Fibroblast of villous mesenchyme (primary cell): ENCODE measurements at places on chromosomes 1 and 21.

- DNase-seq: no peak
Measured at GRCh38 chr1:96722958-96723357, 1.4 kb downstream of the PTBP2 start.

GRCh38 chr21:46022551-46023525, 41.3 kb downstream of the COL6A1 start:
- DNase-seq: no peak

- peak; percentile 26 for DNase-seq
Measured at GRCh38 chr1:84174051-84174556, 30.0 kb downstream of the PRKACB start.

DNA sequence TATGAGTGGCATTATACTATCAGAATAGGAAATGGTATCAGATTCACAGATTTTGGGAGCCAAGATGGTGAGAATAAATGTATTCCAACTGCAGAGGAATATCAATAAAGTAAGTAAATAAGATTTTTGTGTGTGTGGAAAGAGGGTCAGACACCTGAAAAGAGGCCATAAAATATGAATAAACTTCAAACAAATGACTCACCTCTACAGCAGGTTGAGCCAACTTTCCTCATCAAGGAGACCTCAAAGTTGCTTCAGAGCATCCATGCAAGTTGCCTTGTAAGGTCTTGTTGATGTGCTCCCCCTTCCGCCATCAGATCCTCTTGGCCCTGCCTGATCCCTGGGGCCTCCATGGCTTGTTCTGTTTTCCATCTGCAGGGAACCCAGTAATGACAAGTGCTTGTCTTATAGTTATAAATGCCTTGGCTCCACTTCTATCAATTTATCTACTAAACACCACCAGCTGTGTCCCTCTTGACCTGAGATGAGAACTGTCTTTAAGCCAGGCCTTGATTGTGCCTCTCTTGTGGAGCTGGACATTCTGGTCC, 775.6 kb downstream of the LTN1 start:
- no peak for DNase-seq

- peak; percentile 11 for DNase-seq
Measured at GRCh38 chr1:71086331-71086730, 5.5 kb upstream of the ZRANB2 start.

GRCh38 chr1:2875707-2876561, 74.4 kb upstream of the TTC34 start:
- DNase-seq: no peak

DNA sequence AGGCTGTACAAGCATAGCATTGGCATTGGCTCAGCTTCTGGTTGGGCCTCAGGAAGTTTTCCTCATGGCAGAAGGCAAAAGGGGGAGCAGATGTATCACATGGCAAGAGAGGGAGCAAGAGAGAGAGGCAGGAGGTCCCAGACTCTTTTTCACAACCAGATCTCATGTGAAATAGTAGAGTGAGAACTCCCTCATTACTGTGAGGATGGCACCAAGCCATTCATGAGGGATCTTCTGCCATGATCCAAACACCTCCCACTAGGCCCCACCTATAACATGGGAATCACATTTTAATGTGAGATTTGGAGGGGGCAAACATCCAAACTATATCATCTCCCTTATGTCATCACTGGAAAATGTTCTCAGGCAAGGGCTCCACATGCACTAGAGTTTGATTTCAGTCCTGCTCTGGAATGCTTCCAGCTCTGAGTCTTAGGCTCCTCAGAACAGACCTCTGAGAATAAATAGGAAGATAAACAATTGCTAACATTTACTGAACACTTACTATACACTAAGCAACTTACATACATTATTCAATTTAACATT, 39.4 kb upstream of the VTCN1 start:
- no peak for DNase-seq

- DNase-seq: no peak
Measured at GRCh38 chr21:44298301-44298700, 1.6 kb upstream of the PFKL start.

DNA sequence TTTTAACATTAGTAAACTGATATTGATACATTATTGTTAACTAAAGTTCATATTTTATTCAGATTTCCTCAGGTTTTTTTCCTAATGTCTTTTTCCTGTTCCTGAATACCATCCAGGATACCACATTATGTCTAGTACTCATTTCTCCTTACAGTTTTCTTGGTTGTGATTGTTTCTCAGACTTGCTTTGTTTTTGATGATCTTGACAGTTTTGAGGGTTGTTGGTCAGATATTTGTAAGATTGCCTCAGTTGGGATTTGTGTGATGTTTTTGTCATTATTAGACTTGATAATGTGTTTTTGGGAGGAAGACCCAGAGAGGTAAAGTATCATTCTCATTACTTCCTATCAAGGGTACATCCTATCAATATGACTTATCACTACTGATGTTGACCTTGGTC, 19.5 kb downstream of the EPB41 start:
- DNase-seq: no peak

- DNase-seq: no peak
Measured at GRCh38 chr1:54356680-54357147, 49.5 kb downstream of the SSBP3 start.

DNA sequence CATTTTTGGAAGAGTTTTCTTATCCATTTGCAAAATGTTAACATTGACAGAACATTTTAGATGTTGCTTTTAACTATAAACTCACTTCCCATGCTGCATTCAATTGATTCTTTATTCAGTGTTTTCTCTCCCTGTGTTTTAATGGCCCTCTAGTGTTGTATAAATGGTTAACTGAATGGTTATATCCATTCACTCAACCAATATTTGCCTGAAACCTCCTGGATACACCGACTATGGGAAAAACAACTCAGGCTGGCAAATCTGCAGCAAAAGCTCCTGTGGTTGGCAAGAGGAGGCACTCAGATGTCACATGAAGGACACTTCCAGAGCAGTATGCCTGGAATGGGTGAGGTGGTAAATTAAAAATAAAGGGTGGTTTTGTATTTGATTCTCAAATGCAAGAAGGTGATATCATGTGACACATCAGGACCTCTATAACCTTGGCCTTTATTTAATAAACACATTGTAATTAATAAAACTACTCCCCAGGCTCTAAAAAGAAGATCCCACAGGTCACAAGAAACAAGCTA, 107.6 kb downstream of the BCAR3 start:
- DNase-seq: no peak

DNA sequence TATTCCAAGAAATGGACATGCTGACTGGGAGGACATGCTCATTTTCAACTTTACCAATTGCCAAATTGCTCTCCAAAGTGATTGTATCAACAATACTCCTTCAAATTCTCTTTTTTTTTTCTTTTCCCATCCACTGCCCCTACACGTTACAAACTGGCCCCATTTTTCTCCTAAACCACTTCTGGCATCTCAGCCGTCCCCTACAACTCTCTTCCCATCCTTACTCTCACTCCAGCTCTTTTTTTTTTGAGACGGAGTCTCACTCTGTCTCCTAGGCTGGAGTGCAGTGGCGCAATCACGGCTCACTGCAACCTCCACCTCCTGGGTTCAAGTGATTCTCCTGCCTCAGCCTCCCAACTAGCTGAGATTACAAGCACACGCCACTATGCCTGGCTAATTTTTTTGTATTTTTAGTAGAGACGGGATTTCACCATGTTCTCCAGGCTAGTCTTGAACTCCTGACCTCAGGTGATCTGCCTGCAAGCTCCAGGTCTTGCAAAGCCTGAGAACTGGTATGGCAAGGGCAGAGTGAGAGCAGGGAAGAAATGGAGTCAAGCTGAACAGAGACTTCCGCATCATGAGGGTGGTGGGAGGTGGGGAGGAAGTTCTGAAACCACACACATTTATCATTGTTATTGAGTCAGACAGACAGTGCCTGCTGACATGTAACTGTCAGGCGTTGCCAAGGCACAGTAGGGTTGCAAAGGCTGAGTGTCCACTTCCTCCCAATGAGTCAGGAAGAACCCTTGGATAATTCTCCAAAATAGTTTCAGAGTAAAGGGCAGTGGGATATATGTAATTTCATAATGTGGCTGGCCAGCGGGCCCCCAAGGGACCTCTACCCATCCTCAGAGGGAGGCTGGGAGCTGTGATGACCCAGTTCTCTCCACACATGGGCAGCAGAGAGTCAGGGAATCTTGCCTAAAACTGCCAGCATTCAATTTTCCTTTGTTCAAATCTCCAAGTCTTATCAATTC, 17.4 kb downstream of the CELA3A start:
- peak; percentile 48 for DNase-seq

DNA sequence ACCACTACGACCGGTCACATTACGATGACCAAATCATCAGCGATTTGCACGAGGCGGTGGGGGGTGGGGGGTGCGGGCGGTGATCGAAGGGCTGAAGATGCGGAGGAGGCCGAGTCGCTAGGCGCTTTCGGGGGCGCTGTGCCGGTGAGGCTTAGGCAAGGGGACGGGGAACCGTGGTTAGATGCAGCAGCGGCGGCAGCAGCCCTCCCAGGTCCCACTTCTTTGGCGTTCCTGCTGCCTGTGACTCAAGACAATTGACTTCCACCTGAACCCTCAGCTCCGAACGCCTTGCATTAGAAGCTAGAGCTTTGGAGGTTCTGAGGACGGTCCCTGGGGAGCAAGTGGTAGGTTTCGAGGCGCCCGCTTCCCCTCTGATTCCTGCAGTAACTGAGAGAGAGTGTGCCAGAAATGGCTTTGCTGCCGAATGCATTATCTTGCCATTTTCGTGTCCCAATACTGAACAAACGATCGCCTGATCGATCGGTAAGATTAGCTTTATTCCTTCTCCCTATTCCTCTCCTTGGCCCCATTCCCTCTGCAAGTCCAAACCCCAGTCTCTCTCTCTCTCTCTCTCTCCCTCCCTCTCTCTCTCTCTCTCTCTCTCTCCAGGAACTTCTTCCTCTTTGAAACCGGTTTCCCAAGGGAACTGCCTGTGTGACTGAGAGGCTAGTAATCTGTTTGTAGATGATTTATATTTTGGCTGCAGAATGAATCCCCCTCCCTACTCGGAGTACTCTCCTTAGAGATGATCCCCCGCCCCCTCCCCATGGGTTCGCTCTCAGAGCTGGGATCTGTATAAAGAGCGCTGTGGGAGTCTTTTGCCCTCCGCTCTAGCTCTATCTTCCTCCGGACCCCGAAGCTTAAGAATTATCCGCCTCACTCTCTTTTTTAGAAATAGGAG, 735 bp upstream of the BRINP3 start:
- no peak for DNase-seq

DNA sequence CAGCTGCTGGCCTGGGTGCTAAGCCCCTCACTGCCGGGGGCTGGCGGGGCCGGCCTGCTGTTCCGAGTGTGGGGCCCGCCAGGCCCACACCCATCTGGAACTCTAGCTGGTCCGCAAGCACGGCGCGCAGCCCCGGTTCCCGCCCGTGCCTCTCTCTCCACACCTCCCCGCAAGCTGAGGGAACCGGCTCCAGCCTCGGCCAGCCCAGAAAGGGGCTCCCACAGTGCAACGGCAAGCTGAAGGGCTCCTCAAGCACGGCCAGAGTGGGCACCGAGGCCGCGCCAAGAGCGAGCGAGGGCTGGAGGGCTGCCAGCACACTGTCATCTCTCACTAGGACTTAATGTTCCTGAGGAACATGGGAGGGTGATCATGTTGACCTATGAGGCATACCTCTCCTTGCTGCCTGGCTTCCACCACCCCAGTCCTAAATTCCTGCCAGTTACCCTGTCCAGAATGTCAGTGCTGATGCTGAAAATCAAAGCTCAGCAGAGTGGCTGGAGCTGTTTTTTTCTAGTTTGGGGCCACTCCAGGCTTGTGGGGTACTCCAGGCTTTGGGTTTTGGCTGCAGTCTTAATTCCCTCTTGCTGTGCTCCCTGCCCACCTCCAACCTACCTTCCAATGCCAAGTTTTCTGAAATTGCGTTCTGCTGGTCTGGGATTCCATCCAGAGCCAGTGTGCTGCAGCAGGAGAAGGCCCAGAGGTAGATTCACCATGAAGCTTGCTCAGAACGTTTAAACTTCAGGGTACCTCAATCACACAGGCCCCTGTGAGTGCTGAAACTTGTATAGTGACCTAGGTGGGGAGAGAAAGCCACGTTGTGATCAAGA, 44.2 kb upstream of the LPGAT1 start:
- no peak for DNase-seq

DNA sequence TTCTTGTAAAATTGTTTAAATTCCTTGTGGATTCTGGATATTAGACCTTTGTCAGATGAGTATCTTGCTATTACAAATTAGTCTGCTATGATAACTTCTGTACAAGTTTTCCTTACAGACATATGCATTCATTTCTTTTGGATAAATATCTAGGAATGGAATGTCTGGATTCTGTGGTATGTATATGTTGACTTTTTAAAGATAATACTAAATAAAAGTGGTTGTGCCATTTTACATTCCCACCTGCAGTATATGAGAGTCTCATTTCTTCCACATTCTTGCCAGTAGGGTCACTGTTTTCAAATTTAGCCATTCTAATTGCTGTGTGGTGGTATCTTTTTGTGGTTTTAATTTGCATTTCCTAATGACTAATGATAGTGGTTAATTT, 53.9 kb downstream of the SYDE2 start:
- DNase-seq: peak; percentile 56

DNA sequence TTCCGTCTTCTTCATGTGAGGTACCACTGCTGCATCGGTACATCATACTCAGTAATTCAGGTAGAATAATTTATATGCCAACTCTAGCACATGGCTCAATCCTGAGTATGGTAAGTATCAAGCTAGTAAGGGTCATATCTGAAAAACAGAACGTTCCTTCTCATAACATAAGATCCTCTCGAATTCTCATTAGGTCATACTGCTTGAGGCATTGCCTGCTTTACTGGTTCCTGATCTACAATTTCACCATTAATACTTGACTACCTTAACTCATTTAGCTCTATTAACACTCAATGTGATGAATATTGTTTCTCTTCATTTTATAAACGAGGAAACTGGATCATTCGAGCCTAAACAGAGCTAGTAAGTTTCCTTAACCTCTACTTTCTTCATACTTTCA, 871.6 kb downstream of the BRINP3 start:
- DNase-seq: no peak

DNA sequence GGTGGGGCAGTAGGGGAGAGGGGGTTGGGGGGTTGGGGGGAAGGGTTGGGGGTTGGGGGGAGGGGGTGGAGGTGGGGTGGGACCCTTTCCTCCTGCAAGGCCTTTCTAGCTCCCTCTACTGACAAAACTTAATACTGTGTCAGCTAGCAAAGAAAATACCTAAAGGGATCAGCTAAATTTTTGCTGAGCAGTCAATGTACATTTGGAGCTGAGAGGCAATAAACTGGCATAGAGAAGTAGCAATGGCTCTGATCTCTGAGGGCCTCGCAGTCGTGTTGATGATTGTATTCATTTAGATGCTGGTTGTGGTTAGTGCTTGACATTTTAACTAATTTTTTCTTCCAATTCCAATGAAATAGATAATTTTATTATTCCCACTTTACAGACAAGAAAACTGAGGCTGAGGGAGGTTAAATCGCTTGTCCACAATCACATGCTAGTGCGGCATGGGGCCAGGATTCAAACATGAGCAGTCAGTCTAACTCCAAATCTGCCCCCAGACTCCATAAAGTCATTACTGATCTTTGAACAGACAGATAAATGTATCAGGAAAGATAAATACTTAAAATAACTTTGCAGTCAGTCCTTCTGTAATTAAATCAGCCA, 357.1 kb downstream of the DISC1 start:
- DNase-seq: no peak

GRCh38 chr1:112529301-112529700, 20.5 kb downstream of the WNT2B start:
- peak; percentile 81 for DNase-seq
